ENCODE measurements at places on chromosomes 3 and 15.

DNA sequence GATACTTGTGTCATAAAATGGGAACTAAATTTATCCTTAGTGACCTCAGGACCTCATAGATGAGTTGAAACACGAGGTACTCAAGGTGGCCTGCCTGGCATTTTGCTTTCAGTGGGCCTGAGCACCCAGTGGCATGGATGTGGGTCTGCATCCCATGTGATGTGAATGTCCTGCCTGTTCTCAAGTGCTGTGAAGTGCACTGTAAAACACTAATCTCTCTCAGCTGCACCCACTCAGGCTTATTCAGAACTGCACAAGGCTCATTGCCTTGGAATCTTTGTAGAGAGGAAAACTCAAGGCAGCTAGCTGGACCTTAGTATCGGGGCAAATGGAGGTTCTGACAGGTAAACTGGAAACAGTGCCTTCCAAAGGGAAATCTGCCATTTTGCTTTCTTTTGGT is 767.0 kb downstream of the TUSC7 start:
- no peak for DNase-seq

- DNase-seq, result no peak
Observed at GRCh38 chr3:150635526-150635925, 32.4 kb downstream of the SELENOT start.

DNA sequence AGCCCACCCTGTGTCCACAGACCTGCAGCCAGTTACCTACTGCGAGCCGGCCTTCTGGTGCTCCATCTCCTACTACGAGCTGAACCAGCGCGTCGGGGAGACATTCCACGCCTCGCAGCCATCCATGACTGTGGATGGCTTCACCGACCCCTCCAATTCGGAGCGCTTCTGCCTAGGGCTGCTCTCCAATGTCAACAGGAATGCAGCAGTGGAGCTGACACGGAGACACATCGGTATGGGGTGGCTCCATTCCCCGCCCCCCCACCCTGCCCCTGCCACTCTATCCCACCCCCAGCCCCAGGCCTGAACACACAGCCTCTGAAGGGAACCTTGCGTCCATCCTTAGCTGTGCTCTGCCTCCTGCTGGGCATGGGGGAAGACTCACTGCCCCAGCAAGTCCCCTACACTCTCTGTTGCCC is 73.2 kb downstream of the AAGAB start:
- no peak for DNase-seq

DNA sequence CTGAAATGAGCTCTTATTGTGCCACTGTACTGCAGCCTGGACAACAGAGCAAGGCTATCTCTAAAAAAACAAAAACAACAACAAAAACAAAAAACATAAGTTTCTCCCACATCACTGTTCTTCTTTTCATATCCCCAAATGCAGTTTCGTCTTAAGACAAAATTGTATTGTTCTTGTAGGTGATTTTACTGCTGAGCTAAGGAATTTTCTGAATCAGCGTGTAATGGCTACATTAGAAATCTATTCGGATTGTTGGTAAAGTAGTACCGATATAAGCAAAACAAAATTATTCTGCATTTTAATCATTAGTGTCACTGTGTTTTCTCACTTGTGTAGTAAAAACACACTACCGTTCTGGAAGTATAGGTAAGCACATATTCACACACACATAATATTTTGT is 512.5 kb downstream of the ROBO1 start:
- no peak for DNase-seq

- DNase-seq, result no peak
Observed at GRCh38 chr3:175258763-175259162, 399.6 kb downstream of the NAALADL2 start.

DNA sequence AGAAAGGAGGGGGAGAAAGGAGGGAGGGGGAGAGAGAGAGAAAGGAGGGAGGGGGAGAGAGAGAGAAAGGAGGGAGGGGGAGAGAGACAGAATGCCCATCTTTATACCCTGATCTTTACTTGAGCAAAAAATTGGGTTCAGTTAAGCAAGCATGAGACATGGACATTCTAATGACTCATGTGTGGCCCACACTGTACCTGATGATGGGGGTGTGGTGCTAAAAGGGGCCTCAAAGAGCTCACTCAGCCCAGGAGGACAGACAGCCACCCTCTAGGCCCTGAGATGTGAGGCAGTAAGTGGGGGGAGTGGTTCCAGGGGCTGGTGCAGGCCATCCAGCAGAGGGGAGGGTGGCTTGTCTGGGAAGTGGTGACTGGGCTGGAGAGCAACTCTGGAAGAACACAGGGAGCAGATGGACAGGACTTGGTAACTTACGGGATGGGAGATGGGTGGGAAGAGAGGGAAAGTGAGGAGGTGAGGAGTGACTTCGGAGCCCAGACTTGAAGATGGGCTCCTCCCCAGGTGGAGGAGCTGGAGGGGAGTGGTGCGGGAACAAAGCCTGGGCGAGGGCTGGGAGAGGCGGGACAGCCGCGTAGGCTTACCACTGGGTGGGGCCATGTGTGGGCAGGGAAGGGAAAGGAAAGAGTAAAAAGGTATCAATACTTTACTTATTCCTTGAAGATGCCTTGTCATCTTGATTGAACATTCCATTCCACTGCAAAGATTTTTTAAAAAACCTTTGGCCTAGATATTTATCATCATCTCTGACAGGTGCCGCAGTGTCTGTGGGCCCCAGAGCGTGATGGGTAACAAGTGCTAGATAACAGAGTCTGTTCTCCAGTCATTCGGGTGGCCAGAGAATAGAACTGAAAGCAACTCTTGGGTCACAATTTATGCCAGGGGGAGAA is 32.3 kb downstream of the TSPAN3 start:
- no peak for DNase-seq

DNA sequence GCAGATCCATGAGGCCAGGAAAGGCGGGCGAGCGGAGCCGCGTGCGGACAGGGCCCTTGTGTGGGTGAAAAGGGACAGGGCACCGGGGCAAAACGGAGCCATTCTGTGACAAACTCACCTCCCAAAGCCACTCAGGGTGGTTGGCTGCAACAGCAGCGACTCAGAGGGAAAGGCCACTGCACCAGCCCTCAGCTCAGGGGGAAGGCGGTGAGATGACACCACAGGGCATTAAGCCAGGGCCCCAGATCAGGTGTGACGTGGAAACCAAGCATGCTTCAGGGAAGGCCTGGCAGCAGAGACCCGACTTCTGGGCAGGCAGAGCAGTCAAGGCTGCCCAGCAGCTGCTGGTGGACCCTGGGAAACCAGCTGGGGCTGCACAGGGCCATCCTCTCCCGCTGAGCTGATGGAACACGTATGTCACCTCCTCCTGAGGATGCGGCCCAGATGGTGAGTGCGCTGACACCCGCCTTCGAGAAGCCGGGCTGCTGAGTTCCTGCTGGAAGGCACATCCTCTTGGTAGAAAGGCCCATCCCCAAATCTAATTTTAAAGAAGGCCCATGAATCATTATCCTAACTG is 82.3 kb downstream of the CHSY1 start:
- DNase-seq, result no peak

DNA sequence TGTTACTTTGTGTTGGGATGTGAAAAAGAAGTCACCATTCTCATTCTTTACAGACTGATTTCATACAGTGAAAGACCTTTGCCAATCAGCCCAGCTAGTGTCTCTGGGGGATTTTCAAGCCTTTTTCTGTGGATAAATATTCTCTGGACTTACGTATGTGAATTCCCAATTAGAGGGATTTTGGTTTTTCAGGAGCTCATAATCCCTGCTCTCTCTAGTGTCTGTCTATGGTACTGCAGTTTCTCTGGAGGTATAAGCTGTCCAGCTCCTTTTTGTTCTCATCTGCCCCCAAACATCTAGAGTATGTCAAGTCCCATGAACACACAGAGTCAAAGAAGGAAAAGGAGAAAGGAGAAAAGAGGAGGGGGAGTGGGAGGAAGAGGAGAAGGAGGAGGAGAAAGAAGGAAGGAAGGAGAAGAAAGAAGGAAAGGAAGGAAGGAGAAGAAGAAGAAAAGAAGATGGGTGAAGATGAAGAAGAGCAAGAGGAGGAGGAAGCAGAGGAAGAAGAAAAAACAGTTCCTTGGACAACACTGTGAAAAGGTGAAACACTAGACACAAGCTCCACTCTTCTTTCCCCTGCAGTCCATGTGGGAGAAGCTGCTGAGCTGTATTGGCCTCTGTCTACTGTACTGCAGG is 218.6 kb downstream of the GREM1 start:
- no peak for DNase-seq

All from D721Med (cell line).